ENCODE measurements at places on chromosomes 12 and 14.

DNA sequence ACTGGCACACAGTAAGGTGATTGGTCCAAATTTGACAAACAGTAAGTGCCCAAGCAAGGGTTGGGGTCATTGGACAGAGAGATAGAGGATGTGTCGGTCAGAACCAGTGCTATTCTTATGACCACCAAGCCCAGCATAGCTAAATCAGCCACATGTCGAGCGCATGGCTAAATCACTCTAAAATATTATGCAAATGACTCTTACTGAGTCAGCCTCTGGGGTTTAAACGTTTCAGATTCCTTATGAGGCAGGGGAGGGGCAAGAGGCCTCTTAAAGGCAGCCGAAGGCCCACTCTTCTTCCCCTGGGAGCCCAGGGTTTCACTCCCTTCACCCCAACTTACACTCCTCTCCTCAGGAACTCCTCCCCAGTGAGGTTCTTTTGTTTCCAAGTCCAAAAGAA, 603 bp upstream of the ENDOU start:
- DNase-seq = no peak

- no peak for DNase-seq
Measured at GRCh38 chr12:104620837-104621531, 164.2 kb downstream of the CHST11 start.

DNA sequence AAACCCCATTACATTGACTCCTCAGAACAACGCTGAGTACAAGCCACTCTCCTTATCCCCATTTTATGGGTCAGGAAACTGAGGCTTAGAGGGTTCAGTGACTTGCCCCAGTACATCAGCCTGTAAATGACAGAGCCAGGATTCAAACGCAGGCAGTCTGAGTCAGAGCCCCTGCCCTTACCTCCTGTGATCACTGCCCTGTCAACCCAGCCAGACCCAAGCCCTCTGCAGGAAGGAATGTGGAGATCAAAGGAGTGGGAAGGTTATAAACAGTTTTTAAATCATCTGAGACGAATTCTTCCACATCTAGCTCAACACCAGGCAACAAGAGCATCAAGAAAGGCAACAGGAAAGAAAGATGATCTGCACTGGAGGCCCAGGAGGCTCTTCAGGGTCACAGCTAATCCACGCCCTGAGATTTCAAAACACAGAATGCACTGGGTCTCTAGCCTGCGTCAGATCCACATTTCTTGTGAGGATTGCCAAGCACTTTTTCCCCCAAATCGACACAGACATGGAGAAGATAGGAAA, 38.5 kb downstream of the SPTB start:
- DNase-seq = no peak

DNA sequence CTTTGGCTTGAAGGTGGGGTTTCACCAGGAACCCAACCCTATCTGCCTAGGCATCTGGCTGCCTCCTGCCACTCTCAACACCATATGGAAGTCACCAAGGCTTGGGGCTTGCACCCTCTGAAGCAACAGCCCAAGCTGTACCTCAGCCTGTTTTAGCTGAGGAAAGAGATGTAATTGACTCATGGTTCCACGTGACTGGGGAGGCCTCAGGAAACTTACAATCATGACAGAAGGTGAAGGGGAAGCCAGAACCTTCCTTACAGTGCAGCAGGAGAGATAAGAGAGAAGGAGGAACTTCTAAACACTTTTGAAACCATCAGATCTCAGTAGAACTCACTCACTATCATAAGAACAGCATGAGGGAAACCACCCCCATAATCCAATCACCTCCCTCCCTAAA, 26.9 kb downstream of the GLIPR1L1 start:
- no peak for DNase-seq

GRCh38 chr12:59636945-59637691, 41.3 kb downstream of the SLC16A7 start:
- no peak for DNase-seq

- no peak for DNase-seq
Measured at GRCh38 chr14:33999771-34000291, 49.0 kb upstream of the EGLN3 start.

- no peak for DNase-seq
Measured at GRCh38 chr12:94123127-94123526, 25.2 kb upstream of the PLXNC1 start.

GRCh38 chr12:76030341-76031080, 1.1 kb downstream of the PHLDA1 start:
- DNase-seq = peak; percentile 43

GRCh38 chr12:33156042-33156441, 259.5 kb upstream of the PKP2 start:
- no peak for DNase-seq

DNA sequence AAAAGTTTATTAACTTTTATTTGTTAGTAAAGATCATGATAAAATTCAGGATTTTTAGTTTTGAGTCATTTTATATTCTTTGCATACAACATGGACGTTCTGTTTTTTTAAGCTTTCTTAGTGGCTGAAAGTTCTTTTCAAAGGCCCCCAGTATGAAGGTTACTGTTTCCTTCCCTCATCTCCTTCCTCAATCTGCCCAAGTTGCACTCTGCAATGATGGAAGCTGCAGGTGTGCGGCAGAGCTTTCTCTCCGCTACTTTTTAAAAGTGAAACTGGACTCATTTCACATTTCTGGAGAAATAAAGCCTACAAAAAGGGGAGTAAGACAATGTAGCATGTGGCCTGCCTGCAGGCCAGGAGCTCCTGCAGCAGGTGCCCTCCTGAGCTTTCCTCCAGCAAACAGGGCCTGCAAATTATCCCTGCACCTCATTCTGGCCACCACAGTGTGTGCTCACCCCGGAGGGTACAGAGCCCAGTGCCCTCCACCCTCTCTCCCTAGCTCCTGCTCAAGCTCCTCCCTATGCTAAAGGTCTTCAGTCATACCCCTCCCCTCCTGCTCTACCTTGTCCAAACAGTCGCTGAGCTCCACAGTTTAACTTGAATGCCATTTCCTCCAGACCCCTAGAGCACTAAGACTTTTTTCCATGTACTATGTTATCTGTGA, 78.9 kb downstream of the SETD3 start:
- DNase-seq = no peak

DNA sequence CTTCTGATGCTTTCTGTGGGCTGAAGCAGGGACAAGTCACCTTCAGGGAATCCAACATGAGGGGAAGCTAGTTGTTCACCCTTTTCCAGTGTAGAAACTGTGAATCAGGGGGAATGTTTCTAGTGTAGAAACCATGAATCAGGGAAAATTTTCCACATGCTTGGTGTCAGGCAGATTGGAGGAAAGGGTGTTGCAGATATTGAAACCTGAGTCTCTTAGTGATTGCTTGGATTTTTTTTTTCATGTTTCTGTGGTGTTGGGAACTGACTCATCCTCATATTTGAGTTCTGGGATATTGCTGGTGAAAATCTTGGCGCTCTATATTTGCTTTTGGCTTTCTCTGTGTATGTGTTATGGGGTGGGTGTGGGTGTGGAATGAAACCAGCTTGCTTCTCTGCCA, 144.5 kb upstream of the FBXO33 start:
- DNase-seq = no peak

- DNase-seq = no peak
Measured at GRCh38 chr12:102879144-102879763, 37.8 kb downstream of the PAH start.

DNA sequence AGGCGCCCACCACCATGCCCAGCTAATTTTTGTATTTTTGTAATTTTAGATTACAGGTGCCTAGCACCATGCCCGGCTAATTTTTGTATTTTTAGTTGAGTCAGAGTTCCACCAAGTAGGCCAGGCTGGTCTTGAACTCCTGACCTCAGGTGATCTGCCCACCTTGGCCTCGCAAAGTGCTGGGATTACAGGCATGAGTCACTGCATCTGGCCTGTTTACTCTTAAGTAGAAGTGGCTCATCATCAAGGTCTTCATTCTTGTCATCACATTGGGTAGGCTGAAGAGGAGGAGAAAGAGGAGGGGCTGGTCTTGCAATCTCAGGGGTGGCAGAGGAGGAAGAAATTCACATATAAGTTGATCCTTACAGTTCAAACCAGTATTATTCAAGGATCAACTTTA, 152.4 kb upstream of the ATP2B1 start:
- DNase-seq = no peak

DNA sequence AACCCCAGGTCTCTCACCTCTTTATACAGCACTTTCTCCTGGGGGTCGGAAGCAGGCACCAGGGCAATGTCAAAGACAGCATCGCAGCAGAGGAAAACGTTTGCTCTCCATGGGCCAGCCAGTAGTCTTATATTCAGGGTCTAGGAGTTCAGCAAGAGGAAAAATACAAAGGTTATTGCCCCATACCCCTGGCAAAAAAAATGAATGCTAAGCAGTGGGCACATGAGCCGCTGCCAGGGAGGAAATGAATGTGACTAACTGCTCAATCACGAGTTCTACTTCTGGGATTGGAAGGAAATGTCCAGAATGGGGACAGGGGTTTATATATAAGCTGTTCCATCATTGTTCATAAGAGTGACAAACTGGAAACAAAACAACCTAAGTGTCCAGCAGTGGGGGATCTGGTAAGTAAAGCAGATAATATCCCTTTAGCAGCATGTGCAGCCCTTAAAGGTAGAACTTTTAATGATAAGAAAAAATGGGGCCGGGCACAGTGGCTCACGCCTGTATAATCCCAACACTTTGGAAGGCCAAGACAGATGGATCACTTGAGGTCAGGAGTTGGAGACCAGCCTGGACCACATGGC, 53.8 kb downstream of the PHETA1 start:
- DNase-seq = no peak

DNA sequence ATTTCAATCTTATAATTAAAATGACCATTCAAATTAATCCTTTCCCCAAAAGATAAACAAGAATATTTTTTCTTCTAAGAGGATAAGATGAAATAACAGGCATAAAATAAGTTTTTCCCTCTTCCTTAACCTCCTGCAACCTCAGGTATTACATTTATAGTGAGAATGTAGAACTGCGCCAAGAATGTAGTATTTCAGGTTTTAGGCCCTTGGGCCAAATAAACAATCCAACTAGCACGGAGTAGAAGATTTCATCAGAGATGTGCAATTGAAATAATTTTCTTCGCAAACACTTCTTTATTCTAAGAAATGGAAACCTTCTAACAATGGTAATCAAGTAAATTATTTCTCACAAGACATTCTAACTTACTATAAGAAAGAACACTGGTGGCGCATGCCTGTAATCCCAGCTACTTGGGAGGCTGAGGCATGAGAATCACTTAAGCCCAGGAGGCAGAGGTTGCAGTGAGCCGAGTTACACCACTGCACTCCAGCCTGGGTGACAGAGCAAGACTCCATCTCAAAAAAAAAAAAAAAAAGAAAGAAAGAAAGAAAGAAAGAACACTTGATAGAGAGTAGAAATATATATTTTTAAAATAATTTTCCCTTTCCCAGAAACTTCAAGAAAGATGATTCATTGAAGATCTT, 100.8 kb downstream of the TAOK3 start:
- DNase-seq = no peak

DNA sequence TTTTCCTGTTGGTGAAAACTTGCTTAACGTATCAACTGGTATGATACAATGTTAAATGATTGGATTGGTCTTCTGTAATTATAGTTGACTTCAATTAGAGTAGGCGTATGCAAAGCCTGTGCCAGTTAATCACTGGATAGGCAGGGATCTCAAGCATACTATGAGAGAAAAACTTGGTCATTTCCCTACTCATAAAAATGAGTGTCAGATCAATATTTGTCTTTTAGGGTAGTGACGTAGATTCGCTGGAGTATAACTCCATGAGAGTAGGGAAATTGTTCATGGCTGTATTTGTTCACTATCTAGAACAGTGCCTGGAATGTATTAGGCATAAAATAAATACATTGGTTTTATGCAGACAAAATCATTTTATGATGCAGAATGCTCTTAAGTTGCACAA, 28.6 kb downstream of the NAA30 start:
- DNase-seq = no peak

DNA sequence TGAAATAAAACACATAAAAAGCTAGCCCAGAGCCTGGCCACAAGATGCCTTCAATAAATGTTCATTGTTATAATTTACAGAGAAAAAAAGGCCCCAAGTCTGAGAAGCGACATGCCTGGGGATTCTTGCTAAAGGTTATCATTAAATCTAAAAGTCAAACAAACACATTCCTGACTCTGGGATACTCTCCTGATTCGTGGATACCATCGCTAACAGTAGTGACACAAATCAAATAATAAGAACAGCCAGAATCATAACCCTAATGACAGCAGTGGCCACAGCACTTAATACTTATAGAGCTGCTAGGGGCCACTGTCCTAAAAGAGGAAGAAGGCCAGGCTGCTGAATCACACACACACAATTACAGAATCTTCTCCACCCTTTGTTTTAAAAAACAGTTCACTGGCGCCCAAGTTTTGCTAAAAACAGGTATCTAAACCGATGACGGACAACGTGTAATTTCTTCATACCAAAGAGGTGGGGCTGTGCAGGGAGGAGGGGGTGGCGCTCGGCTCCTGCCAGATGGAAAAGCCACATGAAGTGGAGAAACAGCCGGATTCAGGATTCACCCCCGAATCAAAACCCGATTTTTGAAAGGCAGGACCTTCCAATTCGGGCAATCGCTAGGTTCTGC, 1.2 kb downstream of the CLIP1 start:
- peak; percentile 12 for DNase-seq

DNA sequence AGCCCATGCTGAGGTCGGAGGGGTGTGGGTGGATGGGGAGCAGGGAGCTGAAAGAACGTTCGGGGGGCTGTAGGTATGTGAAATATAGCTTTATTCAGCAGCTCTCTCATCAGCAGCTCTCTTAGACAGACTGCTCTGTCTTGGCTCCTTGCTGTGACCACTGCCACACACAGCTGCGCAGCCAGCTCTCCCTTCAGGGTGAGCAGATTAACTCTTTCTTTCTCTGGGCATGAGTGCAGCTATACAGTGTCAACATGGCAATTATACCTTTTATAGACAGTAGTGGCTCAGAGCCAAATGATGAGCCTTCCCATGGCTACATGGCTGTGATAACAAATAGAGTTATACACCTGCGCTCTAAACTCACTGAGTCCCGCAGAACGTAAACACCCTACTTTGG, 137.7 kb upstream of the NEDD1 start:
- DNase-seq = no peak

GRCh38 chr14:55752580-55753390, 172.8 kb downstream of the KTN1 start:
- DNase-seq = no peak

- DNase-seq = no peak
Measured at GRCh38 chr12:47280543-47281300, 201.0 kb upstream of the AMIGO2 start.

- DNase-seq = no peak
Measured at GRCh38 chr12:110931315-110931728, 10.9 kb upstream of the MYL2 start.

- DNase-seq = no peak
Measured at GRCh38 chr14:69261761-69262331, 1.9 kb downstream of the GALNT16 start.

- DNase-seq = no peak
Measured at GRCh38 chr12:12486661-12487240, 75.9 kb downstream of the DUSP16 start.

Data from activated CD4-positive, alpha-beta T cell treated with anti-CD3 and anti-CD28 coated beads, Interleukin-2, amount 50 U/mL, for 1 hour (primary cell).